ENCODE measurements at places on chromosomes 4 and X. TPM values are rescaled to one million over a fixed set of nuclear protein-coding genes. Genes with fewer than 3 reads are reported as not detected.

PCDH10 gene
- total RNA-seq = 0.14 TPM

DSPP gene
- total RNA-seq = not detected

USP17L29 gene
- not detected for total RNA-seq

PPID gene
- 54.0 TPM for total RNA-seq

SOWAHB gene
- total RNA-seq = 9.4 TPM

SPANXC gene
- total RNA-seq = not detected
